ENCODE measurements at places on chromosomes 2 and 18. TPM values are rescaled to one million over a fixed set of nuclear protein-coding genes. Genes with fewer than 3 reads are reported as not detected.

DNA sequence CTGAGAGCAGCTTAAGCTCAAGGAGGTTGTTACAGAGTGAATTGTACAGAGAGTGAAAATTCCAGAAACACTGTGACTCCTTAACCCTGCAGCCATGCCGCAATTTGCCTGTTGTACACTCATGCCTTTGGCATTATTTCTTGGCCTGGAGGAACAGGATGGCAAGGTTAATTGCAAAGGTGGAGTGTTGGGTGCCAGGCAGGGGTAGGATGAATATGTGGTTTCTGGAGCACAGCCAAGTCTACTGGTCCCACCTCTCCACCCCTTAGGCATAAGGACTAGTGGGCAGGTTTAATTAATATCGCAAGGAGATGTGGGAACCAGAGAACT is 250.2 kb downstream of the LRRTM1 start:
- H3K27me3 ChIP-seq = no peaks in the 10 kb centered on the region
- H3K36me3 ChIP-seq = no peaks in the 10 kb centered on the region
- no peaks in the 10 kb centered on the region for H3K4me1 ChIP-seq
- DNase-seq = no peak

GRCh38 chr2:227439214-227439613 is 32.7 kb upstream of the AGFG1 start:
- H3K4me1 ChIP-seq = no peaks in the 10 kb centered on the region
- no peaks in the 10 kb centered on the region for H3K36me3 ChIP-seq
- H3K4me3 ChIP-seq = no peak overlapping the region
- DNase-seq = no peak
- H3K27me3 ChIP-seq = no peaks in the 10 kb centered on the region
- no peak overlapping the region for H3K27ac ChIP-seq

DNA sequence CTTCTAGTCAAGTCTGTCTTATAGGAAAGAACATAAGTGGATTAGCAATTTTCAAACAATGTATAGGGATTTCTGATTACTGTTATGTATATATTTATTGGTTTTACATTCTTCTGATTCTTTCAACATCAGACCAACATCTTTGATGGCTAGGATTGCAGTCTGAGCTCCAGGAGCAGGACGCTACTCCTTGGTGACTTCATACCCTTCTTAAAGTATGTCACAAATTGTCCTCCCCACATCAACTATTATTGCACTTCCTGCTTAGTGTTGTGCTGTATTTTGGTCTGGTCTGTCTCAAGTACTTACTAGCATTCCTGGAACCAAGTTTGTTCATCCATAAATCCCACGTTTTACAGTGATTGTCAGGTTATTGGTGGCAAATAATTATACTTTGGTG is 49.0 kb downstream of the MAP2 start:
- no peaks in the 10 kb centered on the region for H3K36me3 ChIP-seq
- no peak for DNase-seq
- H3K4me1 ChIP-seq = no peaks in the 10 kb centered on the region
- no peaks in the 10 kb centered on the region for H3K27me3 ChIP-seq
- no peak overlapping the region for H3K27ac ChIP-seq

The OSR1 gene
- not detected for total RNA-seq

The TLX2 gene
- total RNA-seq = 0.54 TPM

Measured in activated CD4-positive, alpha-beta T cell treated with anti-CD3 and anti-CD28 coated beads, Interleukin-2, amount 10 ng/mL, durations not matched to agents 24 days and 14 days (primary cell).